Dermis microvascular lymphatic vessel endothelial cell (primary cell): ENCODE measurements at places on chromosomes 6 and 20. TPM values are rescaled to one million over a fixed set of nuclear protein-coding genes. Genes with fewer than 3 reads are reported as not detected.

COL21A1 gene
- total RNA-seq, result 0.51 and 1.2 TPM in 2 replicates

NRSN1 gene
- not detected in 2 replicates for total RNA-seq

TRIM15 gene
- total RNA-seq, result not detected in 2 replicates

SLC22A3 gene
- total RNA-seq, result under 0.01 TPM in 1 of 2 replicates, not detected in the other

HLA-G gene
- total RNA-seq, result not detected in 2 replicates

BPI gene
- total RNA-seq, result not detected in 2 replicates

CYP24A1 gene
- total RNA-seq, result not detected in 2 replicates

ESR1 gene
- not detected in 2 replicates for total RNA-seq

CAP2 gene
- 0.39 and 0.63 TPM in 2 replicates for total RNA-seq

HTR1E gene
- not detected in 2 replicates for total RNA-seq

PGM3 gene
- total RNA-seq, result 57.6 and 77.8 TPM in 2 replicates

CD83 gene
- 2.1 and 3.8 TPM in 2 replicates for total RNA-seq

PTCRA gene
- total RNA-seq, result not detected in 2 replicates

TPX2 gene
- 12.9 and 28.5 TPM in 2 replicates for total RNA-seq

HMGCLL1 gene
- total RNA-seq, result not detected in 2 replicates

PROKR2 gene
- not detected in 2 replicates for total RNA-seq

SLC17A3 gene
- not detected in 2 replicates for total RNA-seq

NKX2-4 gene
- not detected in 2 replicates for total RNA-seq

SAMD3 gene
- total RNA-seq, result not detected in 2 replicates

ADGRF4 gene
- not detected in 2 replicates for total RNA-seq

CTNNBL1 gene
- total RNA-seq, result 22.7 and 22.8 TPM in 2 replicates

SYNGAP1 gene
- 1.4 and 2.8 TPM in 2 replicates for total RNA-seq

ME1 gene
- total RNA-seq, result 3.8 and 7.6 TPM in 2 replicates

KCNG1 gene
- total RNA-seq, result 1.9 and 2.3 TPM in 2 replicates

ELOVL5 gene
- total RNA-seq, result 76.3 and 83.2 TPM in 2 replicates

AAR2 gene
- 20.0 and 28.8 TPM in 2 replicates for total RNA-seq

XKR7 gene
- not detected in 2 replicates for total RNA-seq

FAM229B gene
- 6.4 and 7.0 TPM in 2 replicates for total RNA-seq

LINC00237 gene
- total RNA-seq, result under 0.01 TPM in 1 of 2 replicates, not detected in the other

TNF gene
- total RNA-seq, result not detected in 2 replicates

ZBTB12 gene
- total RNA-seq, result 2.2 and 3.0 TPM in 2 replicates

VPS16 gene
- 32.5 and 36.5 TPM in 2 replicates for total RNA-seq

PSORS1C2 gene
- total RNA-seq, result not detected in 2 replicates

FAXC gene
- 0.39 and 0.76 TPM in 2 replicates for total RNA-seq

OR2H2 gene
- not detected in 2 replicates for total RNA-seq

VGLL2 gene
- total RNA-seq, result not detected in 2 replicates

NFYA gene
- 12.6 and 20.7 TPM in 2 replicates for total RNA-seq

SAMD10 gene
- total RNA-seq, result 2.4 and 5.9 TPM in 2 replicates

POFUT1 gene
- total RNA-seq, result 26.7 and 42.9 TPM in 2 replicates

TSBP1 gene
- not detected in 2 replicates for total RNA-seq

C20orf144 gene
- under 0.01 TPM in 1 of 2 replicates, not detected in the other for total RNA-seq

HLA-DRA gene
- under 0.01 TPM in 1 of 2 replicates, not detected in the other for total RNA-seq

MLIP gene
- total RNA-seq, result 1.3 and 2.6 TPM in 2 replicates

GRM1 gene
- 0.13 TPM in 2 replicates for total RNA-seq

RNF144B gene
- total RNA-seq, result 12.0 and 13.9 TPM in 2 replicates

RIPK1 gene
- 19.8 and 27.6 TPM in 2 replicates for total RNA-seq

SLC2A10 gene
- total RNA-seq, result 5.4 and 12.3 TPM in 2 replicates

ARFGEF3 gene
- 1.8 and 2.5 TPM in 2 replicates for total RNA-seq

HLA-DRB5 gene
- 0.13 and 0.26 TPM in 2 replicates for total RNA-seq

KHDRBS2 gene
- not detected in 2 replicates for total RNA-seq

SYCP2L gene
- total RNA-seq, result not detected in 2 replicates

EMILIN3 gene
- under 0.01 and 0.13 TPM in 2 replicates for total RNA-seq

ZSCAN23 gene
- total RNA-seq, result under 0.01 and 0.26 TPM in 2 replicates

OPRM1 gene
- not detected in 2 replicates for total RNA-seq

ENPP4 gene
- 1.4 TPM in 2 replicates for total RNA-seq

CLDN20 gene
- total RNA-seq, result not detected in 2 replicates

SLC13A3 gene
- total RNA-seq, result under 0.01 and 0.13 TPM in 2 replicates

SLC22A1 gene
- total RNA-seq, result 0.13 TPM in 1 of 2 replicates, not detected in the other
